ENCODE measurements at places on chromosomes 1 and 21.
A peak's percentile ranks its signal among the peaks of the same experiment; 100 is the strongest.

GRCh38 chr1:172680244-172680643 is 21.3 kb downstream of the FASLG start:
- no peak for DNase-seq

- peak; percentile 10 for DNase-seq
Observed at GRCh38 chr1:83905315-83905907, 93.5 kb downstream of the TTLL7 start.

GRCh38 chr1:26359981-26360806 is 6.3 kb upstream of the CRYBG2 start:
- DNase-seq: no peak

DNA sequence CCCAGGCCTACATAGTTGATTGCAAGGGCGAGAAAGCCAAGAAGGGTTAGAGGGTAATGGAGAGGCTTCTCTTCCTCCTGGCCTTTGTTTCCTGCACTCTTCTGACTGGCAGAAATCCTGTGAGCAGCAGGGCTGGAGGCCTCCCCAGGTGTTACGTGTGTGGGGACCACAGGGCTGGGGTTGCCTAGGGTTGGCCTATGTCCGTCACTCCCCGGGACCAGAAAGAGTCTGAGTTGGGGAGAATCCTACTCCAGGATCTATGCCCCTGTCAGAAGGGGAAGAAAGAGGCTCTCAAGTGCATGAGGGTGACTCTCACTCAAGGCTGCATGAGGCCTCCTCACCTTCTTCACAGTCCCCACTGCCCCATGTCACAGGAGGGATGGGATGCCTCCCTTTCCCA is 38.5 kb downstream of the IGFN1 start:
- no peak for DNase-seq

DNA sequence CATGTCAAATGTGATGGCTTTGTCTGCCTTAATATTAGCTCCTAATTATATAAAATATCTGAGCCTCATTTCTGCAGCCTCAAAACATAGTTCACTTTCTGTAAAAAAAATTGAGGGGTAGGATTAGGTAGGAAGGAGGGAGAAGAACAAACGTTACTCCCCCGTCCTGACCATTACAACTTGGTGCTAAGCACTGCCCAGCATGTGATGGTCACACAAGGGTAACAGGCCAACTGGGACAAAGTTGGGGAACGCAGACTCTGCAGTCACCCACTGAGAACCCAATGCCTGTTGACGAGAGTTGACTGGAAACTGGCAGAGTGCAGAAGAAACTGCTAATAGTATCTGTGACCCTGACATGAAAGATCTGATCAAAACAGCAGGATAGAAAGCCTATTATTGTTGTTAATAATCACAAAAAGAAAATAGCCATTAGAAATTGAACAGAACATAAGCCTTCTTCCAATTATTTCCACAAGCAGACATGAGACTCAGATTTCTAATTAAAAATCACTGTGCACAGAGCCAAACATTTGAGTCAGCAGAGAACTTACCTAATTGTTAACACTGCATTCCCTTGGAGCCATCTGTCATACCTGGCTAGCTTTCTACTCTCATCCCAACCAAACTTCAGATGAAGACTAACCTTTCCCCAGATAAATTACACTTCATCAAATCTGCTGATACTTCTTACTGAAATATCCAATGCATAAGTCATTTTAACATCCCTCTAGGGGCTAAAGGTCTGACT is 5.5 kb downstream of the SORT1 start:
- DNase-seq: no peak

DNA sequence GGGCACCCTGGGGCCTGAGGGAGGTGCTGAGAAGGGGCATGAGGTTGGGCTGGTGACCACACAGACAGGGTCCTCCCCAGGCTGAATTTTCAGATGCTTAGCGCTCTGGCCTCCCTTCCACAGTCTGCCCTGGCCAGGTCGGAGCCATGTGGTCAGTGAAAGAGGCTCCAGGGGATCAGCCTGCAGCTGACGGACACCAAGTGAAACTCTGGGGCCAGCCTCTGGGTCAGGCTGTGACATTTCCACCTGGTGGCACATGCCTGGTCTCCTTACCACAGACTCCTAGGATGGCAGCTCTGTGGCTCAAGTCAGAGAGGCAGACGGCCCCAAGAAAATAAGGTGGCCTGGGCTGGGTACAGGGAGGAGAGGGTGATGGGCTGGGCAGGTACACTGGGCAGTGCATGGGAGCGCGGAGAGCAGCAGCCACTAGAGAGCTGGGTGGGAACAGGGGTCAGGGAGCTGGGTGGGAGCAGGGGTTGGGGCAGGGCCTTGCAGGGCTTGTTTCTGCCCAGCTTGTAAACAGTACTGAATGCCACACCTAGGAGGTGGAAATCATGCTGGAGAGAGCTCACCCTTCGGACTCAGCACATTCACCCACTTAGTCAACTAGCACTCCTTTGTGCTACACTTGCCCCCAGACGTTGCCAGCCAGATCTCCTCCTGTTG is 20.7 kb upstream of the ADARB1 start:
- DNase-seq: no peak

- DNase-seq: no peak
Observed at GRCh38 chr1:205492201-205492667, 12.2 kb upstream of the CDK18 start.

GRCh38 chr1:162087111-162087510 is 17.6 kb downstream of the NOS1AP start:
- DNase-seq: no peak

GRCh38 chr21:35994613-35995012 is 65.7 kb downstream of the SETD4 start:
- DNase-seq: no peak

- no peak for DNase-seq
Observed at GRCh38 chr1:31144442-31144841, 78.9 kb upstream of the PUM1 start.

All from HFFc6 (cell line).